Central memory CD8-positive, alpha-beta T cell (primary cell): ENCODE measurements at places on chromosomes 12 and 14.

DNA sequence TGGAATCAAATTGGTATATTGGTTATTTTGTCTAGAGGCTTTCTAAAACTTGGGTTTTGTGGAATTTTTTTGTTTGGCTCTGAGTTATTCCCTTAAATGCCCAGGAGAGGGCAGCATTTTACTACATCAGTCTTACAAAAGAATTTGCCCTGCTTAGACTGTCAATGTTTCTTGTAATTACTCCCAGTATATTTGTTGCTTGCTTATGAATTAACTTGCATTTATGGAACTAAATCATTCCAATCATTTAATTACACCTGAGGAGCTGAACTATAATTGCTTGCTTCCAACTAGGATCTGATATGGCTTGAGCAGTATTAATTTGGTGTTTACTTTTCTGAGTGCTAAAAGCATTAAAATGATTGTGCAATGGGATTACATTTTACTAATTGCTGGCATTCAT is 48.7 kb downstream of the MIPOL1 start:
- no peak for DNase-seq

DNA sequence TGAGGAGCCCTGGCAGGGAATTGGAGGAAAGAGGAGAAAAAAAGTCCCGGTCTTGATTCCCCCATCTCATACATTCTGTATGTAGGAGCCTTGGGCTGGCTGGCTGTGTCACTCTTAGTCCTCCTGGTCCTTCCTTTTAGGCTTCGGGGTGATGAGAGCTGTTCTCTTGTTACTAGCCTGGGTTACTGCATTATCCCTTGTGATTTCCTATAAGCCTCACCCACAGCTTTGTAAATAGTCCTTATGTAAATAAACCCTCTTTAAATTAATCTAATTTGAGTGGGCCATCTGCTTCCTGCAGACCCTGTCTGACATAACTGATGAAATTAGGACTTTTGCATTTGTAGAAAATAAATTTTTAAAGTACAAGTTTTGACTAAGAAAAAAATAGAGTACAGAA is 19.2 kb downstream of the DNM1L start:
- DNase-seq: no peak

GRCh38 chr14:52998376-52999015 is 47.6 kb upstream of the FERMT2 start:
- no peak for DNase-seq

DNA sequence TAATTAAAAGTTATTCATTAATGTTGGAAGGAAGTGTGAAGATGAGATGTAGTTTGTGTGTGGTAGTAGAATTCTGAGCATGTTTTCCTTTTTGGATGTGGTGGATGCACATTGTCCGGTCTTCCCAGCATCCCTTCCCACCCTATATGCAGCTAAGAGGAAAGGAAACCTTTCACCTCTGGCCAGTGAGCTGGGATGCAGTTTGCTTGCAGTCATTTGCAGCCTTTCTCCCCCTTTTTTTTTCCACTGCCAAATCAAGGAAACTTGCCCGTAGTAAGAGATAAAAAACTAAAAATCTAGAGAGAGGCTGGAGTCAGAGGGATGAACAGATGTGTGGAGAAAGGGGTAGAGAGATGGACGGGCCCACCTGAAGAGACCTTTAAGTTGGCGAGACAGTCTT is 72.5 kb upstream of the SLC38A2 start:
- no peak for DNase-seq

- no peak for DNase-seq
Observed at GRCh38 chr14:88546621-88547385, 8.0 kb downstream of the PTPN21 start.

GRCh38 chr14:73662487-73662943 is 17.7 kb downstream of the DNAL1 start:
- no peak for DNase-seq

- DNase-seq: no peak
Observed at GRCh38 chr12:62215506-62215905, 44.7 kb upstream of the USP15 start.

DNA sequence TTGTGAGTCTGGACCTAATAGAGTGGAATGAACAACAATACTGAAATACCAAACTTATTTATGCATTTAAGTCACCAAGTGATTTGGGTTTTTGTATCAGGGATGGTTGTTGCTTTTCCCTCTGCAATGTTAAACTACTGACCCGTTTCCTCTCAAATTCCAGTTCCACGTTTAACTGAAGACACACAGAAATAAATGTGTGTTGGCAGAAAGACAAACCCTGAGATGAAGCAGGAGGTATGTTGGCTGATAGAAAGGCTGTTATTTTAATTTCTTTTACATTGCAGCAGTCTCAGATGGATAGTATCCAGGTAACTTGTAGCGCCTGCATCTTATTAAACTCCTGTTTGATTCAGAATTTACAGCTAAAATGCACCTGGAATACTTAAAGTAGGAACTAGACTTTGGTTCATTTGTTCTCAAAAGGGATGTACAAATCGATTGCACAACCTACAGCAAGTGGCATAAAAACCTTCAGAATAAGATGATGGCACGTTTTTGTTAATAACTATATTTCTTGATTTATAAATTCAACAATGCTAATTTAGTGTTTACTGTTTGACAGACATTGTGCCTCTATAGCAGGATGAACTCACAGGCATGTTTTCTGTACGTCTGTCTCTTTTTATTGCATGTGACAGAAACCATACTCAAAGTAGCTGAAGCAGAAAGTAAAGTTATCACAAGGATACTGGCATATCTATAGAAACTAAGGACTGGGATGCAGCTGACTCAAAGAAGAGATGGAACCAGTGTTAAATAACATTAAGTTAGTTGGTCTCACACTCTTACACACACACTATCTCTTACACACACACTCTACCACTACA is 405.7 kb downstream of the ZFP36L1 start:
- no peak for DNase-seq

- DNase-seq: no peak
Observed at GRCh38 chr14:33987565-33988080, 36.7 kb upstream of the EGLN3 start.

DNA sequence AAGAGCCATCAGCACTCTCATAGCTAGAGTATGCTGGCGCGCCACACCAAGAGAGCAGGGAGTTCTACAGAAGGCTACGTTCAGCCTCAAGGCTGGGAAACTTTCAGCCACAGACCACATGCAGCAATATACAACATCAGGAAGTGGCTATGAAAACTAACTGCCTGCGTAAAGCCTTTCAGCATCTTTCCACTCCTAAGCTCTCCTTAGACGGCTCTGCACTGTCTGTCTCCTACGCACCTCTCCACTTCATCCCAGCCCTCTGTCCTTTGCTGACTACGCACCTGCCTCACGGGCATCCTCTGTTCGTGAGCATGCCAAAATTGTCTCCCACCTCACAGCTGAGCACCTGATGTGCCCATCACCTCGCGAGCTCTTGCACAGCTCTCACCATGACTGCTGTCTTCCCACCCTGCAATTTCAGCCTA is 9.7 kb downstream of the MPHOSPH9 start:
- DNase-seq: peak; percentile 23

DNA sequence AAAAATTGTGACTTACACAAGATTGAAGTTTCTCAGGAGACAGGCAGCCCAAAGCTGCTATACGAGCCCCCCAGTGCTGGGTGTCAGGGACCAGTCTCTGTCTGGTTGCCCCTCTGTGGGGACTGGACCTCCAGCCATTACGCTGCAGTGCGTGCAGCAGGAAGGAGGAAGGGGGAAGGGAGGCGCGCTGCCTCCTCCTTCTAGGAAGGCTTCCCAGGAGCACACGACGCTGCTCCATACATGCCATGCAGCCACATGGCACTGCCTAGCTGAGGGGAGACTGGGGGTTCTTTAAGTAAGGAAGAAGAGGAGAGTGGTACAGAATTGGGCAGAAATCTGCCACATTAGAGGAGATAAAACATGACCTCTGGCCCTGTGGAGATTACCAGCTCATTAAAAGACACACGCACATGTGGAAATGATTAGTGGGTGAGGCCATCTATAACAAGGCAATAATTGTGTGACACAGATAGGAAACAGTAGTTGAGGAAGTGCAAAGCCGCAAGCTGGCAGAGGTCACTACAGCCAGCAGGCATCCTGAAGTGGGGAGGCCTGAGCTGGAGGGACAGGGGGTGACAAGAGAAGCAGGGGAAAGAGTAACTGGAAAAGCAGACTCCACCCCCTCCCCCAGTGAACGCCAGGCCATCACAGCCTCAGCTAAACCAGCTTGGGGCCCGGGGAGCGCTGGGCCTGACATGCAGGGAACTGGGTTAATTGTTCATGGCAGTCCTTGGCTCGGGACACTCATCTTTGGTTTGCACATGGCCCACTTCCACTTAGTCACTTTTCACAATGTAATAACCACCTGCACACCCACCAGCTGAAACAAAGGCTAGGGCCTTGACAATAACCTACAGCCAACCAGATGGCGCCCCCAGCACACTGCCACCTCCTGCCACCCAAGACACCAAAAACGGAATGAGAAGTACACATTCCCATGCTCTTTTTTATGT is 39.6 kb downstream of the CCDC88C start:
- DNase-seq: no peak

DNA sequence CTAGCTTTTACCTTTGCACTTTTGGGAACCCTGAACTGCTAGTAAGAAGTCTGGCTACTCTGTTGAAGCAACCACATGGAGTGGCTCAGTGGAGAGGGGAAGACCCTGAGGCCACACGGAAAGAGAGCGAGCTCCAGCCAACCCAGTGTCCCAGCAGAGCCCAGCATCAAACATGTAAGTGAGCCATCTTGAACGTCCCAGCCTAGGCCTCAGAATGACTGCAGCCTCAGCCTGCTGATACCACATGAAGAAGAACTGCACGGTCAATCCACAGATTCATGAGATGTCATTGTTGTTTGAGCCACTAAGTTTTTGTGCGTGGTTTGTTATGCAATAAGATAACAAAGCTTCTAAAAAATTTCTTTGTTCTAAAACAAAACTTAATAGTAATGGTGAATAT is 40.2 kb downstream of the TFCP2 start:
- no peak for DNase-seq

- DNase-seq: no peak
Observed at GRCh38 chr12:94012071-94012470, 136.3 kb upstream of the PLXNC1 start.

DNA sequence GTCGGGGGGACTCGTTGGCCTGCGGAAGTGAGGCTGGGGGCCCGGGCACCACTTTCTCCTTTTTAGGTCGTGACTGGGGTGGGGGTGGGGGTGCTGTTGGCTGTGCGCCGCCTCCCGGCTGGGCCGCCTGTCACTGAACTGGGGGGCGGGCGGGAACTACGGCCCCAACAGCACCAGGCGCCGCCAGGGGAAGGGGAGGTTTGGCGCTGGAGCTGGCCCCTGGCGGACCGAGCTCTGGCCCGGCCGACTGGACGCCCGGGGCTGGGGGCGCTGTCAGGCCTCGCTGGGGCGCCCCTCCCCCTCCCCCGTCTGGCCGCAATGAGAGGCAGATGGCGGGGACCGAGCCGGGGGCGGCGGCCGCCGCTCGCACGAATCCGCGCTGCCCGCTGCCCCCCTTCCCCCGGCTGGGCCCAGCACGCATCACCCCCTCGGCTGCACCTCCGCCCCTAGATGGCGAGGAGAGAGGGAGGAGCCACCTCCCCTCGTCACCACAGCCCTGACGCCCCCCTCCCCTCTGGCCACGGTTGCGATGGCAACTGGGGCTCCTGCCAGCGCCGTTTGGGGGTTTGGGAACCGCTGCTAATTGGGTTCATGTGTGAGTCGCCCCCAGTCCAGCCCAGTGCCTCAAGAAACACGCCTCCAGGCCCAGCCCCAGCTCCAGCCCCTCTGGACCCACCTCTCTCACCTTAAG is 723 bp downstream of the NFATC4 start:
- DNase-seq: no peak

DNA sequence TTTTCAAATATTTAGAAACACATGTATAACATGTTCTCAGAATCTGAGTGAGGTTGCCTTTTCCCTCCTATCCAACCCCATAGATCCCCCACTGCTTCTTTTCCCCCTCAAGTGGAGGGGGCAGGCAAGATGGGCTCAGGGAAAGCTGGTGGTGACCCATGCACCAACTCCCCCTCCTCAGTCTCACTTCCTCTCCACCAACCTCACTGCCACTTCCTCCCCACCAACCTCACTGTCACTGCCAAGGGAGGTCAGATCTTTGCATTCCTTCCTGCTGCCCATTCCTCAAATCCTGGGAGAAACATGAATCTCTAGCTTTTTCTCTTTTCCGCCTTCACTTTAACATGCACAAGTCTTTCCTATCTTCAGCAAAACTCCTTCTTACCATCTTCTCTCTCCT is 48.7 kb downstream of the SPTB start:
- no peak for DNase-seq

GRCh38 chr12:6187948-6188793 is 12.0 kb upstream of the CD9 start:
- DNase-seq: no peak

DNA sequence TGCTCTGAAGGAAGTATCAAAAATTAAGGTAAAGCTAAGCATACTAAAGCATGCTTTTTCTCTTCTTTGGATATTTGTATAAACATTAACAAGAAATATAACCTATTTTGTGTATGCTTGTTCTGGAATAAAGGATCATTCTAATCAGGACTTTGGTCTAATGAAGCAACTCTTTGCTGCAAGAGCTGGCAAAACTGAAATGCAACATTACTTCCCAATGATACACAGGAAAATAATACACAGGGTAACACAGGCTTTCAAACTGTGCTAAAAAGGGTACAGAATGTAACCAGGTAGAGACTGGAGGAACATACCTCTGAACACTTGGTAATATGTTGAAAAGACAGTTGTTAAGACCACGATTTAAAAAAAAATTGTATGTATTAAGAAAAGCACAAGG is 222.5 kb upstream of the DIO2 start:
- no peak for DNase-seq

GRCh38 chr14:72075649-72076334 is 143.6 kb downstream of the RGS6 start:
- no peak for DNase-seq

DNA sequence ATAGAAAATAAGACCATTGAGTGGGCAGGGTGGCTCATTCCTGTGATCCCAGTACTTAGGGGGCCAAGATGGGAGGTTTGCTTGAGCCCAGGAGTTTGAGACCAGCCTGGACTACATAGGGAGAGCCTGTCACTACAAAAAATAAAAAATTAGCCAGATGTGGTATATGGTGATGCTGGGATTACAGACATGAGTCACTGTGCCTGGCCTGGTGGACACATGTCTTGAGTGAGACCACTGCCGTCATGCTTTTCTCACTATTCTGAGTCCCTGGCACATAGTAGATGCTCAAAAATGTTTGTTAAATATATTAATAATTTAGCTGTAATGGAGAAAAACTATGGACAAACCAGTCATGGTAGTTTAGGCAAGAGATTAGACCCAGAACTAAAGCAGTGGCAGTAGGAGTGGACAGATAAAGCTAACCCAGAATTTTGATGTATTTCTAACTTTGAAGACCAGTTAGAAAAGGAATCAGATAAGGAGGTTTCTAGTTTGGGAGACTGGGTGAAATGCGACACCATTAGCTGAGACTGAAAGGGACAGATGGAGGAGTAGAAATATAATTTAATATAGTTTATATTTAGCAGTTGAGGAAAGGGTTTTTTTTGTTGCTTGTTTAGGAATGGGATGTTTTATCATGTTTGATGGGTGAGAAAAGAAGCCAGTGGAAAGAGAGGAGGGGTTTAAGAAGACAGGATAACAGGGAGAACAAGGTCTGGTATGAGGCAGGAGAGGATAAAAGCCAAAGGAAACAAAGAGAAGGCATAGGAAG is 7.4 kb upstream of the PTGES3 start:
- no peak for DNase-seq

- no peak for DNase-seq
Observed at GRCh38 chr14:66022526-66022925, 463.6 kb upstream of the CCDC196 start.

- DNase-seq: no peak
Observed at GRCh38 chr12:14605401-14605989, 37.8 kb upstream of the PLBD1 start.
